DMS79 treated with DMSO at 0.1 percent for 48 hours (cell line): ENCODE measurements at places on chromosomes 6 and 20.

GRCh38 chr6:111734068-111735061 is 128.7 kb upstream of the TRAF3IP2 start:
- no peak for DNase-seq

DNA sequence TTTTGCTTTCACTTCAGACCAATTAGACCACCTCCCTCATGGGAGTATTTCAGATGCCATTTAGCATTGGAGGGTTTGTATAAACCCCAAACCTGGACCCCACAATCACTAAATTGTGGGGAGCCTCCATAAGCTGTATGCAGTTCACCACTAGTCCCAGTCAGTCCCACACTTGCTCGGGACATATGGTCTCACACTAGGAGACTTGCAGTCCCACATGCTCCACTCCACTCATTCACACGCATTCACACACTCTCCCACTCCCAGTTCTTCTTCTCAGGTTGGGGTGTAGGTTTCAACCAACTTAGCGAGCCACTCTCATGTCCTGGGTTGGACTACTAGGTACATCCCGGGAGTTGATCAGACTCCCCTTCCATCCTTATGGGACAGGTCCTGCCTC is 84.5 kb upstream of the GPR6 start:
- no peak for DNase-seq

- no peak for DNase-seq
These were observed 95.0 kb upstream of the MAP3K7 start for GRCh38 chr6:90681863-90682262.

- DNase-seq, result no peak
These were observed 917 bp upstream of the TEAD3 start for GRCh38 chr6:35497571-35498421.

DNA sequence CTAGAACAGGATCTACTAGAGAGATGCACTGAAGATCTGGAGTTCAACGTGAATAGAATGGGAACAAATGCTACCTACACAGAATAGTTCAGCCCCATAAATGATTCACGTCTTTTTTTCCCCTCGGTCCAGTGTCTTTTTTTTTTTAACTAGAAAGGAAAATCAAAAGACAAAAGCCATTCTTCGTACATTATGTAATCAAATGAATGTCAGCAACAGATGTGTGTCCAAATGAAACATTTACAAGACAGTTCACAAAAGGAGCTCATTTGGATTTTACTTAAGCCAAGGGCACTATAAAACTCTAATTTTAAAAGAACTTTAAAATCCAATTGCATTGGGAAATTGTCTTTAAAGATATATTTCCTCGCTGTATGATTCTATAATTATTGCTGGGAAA is 42.4 kb downstream of the FAM184A start:
- no peak for DNase-seq

DNA sequence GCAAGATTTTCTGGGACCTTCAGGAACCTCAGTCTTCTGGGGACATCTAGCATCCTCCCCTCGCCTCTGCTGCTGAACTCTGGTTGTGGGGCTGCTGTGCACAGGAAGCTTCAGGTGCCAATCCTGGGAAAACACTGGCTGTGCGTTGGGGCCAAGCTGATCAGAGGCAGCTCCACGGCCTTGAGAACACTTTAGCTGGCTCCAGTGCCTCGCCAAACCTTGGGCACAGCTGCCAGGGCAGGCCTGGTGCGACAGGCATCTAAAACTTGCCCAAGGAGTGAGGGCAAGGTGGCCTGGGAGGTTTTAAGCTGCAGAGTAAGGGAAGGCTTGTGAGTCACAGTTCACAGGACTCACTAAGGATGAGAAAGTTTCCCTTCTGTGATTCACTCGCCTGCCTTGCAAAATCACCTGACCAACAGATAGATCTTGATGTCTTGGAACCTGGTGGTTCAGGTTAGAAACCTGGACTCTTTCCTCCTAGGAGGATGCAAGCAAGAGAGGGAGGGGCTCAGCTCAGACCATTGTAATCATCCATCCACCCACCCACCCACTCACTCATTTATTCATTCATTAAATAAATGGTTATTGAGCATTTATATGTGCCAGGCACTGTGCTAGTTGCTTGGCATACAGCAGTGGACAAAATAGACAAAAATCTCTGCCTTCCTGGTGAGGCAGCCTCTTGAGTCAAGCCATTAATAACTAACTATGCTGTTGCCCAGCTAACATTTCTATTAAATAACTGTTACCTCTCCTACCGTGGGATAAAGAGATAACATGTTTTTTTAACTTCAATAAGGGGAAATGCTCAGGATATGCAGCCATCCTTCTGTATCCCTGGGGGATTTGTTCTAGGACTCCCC is 2.5 kb upstream of the SPATS1 start:
- DNase-seq, result no peak

DNA sequence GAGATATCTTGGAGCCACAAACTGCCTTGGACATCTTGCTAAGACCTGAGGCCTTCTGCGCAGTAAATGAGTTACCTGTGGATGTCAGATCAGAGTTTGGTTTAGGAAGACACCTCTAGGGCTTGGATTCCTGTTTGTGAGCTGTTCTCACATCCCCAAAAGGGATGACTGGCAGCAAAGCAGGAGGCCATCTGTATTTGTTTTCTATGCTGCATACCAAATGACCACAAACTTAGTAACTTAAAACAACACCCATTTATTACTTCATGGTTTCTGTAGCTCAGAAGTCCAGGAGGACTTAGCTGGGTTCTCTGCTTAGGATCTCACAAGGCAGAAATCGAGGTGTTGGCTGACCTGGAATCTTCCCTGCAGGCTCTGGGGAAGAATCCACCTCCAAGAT is 116.7 kb downstream of the UNC5CL start:
- DNase-seq, result no peak

DNA sequence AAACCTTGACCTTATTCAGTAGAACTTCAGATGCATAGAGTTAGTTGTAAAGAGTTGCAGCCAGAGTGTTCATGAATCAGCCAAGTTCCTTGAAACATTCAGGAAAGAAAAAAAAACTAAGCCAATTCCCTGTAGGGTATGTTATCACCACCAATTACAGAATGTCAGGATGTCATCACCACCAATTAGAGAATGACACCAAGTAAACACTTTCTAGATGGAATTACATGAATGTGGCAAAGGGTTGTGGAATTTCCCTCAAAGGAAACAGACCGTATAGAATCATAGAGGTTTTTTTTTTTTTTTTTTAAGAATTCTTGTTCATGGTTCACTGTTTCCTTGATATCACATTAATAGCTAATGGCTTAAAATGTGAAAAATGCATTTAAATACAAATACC is 472.1 kb upstream of the RNF217 start:
- DNase-seq, result no peak

DNA sequence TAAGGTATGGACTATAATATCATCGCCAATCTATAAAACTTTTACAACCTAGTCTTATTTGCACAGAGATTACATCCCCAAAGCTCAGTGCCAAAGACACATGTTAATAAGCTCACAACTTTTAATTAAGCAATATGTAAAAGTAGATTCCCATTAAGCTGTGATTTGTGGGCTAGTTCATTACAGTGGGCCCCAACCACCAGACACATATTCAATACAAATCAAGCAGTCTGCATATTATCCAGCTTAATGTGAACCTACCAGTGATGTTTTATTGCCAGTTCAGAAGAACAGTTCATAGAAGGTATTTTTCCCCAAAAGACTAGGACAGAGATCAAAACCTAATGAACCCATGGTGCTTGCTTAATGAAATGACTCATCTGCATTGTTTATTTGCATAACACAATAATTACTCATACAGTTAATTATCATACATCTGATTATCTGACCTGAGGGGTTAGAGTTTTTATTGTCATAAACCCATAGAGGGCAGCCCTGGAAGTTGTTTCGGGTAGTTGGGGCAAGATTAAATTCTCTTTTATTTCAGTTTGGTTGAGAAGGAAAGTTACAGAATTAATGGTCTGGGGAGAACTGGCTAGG is 831.0 kb downstream of the TFAP2A start:
- DNase-seq, result no peak

GRCh38 chr6:135183532-135184440 is 2.7 kb downstream of the MYB start:
- peak; percentile 63 for DNase-seq

GRCh38 chr6:151443454-151443853 is 8.5 kb downstream of the RMND1 start:
- DNase-seq, result no peak

DNA sequence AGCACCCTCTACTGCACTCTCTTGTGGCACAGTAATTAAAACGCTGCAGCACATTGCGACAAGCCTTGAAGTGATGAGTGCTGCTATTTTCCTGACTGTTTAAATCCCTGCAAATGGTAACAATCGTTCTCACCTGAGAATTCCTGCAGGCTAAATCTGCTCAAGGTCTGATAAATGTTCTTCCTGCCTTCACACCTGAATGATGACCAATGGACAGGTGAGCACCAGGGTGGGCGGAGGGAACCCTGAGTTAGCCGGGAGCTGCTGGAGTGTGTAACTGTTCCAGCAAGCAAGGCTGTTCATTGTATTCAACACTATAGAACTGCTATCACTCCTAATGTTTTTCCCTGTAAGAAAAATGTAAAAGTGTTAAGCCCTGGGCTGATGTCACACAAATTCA is 4.0 kb downstream of the DACT2 start:
- DNase-seq, result peak; percentile 21

DNA sequence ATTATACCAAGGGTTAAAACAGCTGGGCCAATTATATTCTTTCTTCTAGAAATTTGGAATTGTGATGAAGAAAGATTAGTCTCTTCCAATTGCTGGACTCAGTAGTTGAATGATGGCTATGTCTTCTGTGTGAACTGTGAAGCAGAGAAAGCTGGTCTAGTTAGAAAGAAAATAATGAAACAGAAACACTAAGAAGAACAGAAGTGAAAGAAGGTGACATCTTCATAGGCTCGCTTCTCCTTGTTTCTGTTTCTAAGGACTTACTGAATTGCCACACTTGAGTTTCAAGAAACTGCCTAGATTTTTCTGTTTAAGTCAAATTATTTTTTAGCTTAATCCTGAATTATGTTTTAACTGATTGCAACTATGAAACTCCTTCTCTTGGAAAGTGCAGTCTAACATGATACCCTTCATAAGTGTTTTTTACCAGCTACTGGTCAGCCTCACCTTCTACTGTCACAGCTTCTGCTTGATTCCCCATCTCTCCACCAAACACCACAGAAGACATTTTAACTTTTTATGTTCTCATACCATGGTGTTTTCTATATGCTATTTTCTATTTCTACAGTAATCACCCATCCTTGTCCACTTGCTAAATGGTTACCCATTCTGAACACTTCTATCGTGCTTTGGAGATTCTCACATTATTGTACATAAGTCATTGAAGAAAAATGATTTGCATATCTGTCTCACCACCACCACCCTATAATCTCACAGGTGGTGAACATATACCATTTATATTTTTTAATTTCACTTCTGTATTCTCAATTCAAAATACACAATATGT is 268.8 kb downstream of the GRIK2 start:
- DNase-seq, result peak; percentile 59

GRCh38 chr20:37336369-37337207 is 9.4 kb upstream of the SRC start:
- no peak for DNase-seq
